ENCODE measurements at places on chromosomes 12 and 14. TPM values are rescaled to one million over a fixed set of nuclear protein-coding genes. Genes with fewer than 3 reads are reported as not detected.

The GARIN6 gene
- total RNA-seq = not detected

The ARF3 gene
- 164 TPM for total RNA-seq

The RNASE2 gene
- 1.1 TPM for total RNA-seq

The SOCS2 gene
- total RNA-seq = 39.5 TPM

The SLC6A15 gene
- total RNA-seq = 0.31 TPM

The ACOT4 gene
- total RNA-seq = 4.7 TPM

The TGFB3 gene
- total RNA-seq = 315 TPM

The SYCP3 gene
- total RNA-seq = not detected

The FANCM gene
- 9.9 TPM for total RNA-seq

The TMEM52B gene
- 0.18 TPM for total RNA-seq

The CD27 gene
- 2.6 TPM for total RNA-seq

The SCNN1A gene
- total RNA-seq = 63.8 TPM

The CCDC175 gene
- total RNA-seq = not detected

The DEGS2 gene
- total RNA-seq = 59.9 TPM

The TCL1B gene
- total RNA-seq = not detected

The PLEKHD1 gene
- total RNA-seq = 0.10 TPM

The GLRX5 gene
- 35.9 TPM for total RNA-seq

The OR6C75 gene
- total RNA-seq = not detected

The GNB3 gene
- 4.5 TPM for total RNA-seq

The OVCH1 gene
- 0.18 TPM for total RNA-seq

The CCER1 gene
- not detected for total RNA-seq

The PPFIA2 gene
- 18.5 TPM for total RNA-seq

Measured in ureter (tissue), 1 donor.